Natural killer cell treated with Interleukin-12 subunit alpha and Interleukin-12 subunit beta and Interleukin-15 and Interleukin-18, amount 100 ng/mL, for 72 hours (primary cell): ENCODE measurements at places on chromosomes 5 and 9. TPM values are rescaled to one million over a fixed set of nuclear protein-coding genes. Genes with fewer than 3 reads are reported as not detected.

DNA sequence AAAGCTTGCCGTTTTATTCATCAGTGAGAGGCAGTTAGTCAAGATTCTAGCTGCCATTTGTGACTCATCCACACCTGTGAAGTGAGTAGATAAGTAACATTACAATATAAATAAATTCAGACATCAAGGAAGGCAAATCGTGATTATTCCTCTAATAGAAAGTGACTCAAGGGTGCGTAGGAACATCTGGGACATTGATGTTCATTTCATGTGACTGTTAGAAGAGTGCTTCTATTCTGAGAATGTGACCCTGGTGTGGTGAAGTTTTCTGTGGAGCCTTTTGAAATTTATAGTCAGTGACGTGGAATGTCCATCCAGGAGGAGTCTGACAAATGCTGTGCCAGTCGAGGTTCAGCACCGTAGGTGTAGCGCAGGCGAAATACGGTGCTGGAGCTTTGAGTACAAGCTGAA, 48.4 kb upstream of the FAM240B start:
- H3K36me3 ChIP-seq, result no peaks in the 10 kb centered on the region
- no peaks in the 10 kb centered on the region for H3K4me1 ChIP-seq
- DNase-seq, result no peak
- H3K27ac ChIP-seq, result no peak overlapping the region
- H3K27me3 ChIP-seq, result peaks cover 2% of the 10 kb centered on the region

DNA sequence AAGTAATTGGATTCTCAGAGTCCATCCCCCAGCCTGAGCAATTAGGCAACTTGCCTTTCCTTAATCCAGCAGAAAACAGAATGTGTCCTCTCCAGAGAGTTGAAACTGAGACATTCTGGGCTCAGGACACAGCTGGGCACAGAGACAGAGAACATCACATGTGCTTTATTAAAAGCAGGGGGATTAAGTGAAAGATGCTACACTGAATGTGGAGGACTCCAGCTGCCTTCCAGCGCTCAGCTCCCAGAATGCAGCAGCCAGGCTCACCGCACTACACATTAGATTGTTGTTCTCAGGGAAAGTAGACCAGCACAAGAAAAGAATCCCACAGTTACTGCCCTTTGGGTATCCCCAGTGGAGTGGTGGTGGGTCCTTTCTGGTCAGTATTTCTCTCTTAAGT, 141.6 kb upstream of the IL12B start:
- DNase-seq, result no peak
- no peak overlapping the region for H3K4me3 ChIP-seq
- H3K27ac ChIP-seq, result no peak overlapping the region
- peaks cover 36% of the 10 kb centered on the region for H3K27me3 ChIP-seq

GRCh38 chr5:118891252-118891651, 97.1 kb downstream of the DTWD2 start:
- H3K36me3 ChIP-seq, result no peaks in the 10 kb centered on the region
- H3K4me3 ChIP-seq, result no peak overlapping the region
- H3K4me1 ChIP-seq, result peaks cover 4% of the 10 kb centered on the region
- no peaks in the 10 kb centered on the region for H3K27me3 ChIP-seq
- DNase-seq, result no peak

GRCh38 chr9:94741866-94742265, 15.4 kb downstream of the AOPEP start:
- H3K27ac ChIP-seq, result no peak overlapping the region
- DNase-seq, result no peak
- peaks cover 7% of the 10 kb centered on the region for H3K36me3 ChIP-seq
- peaks cover 9% of the 10 kb centered on the region for H3K4me1 ChIP-seq
- no peaks in the 10 kb centered on the region for H3K27me3 ChIP-seq

DNA sequence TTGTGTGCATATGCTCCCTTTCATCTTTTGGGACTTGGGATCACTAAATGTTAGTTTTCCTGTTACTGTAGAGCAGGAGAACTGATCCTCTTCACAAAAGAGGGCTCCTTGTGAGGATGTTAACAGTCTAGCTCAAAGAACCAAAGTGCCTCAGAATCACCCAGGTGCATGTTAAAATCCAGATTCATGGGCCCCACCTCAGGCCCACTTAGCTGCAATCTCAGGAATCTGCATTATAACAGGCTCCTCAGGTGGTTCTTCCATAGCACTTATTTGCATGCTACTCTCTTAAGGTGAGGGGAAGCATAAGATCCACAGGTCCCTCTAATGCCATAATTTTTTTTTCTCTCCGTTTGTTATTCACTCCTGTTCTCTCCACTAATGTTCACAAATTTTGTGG, 14.8 kb upstream of the MEF2C start:
- no peaks in the 10 kb centered on the region for H3K27me3 ChIP-seq
- no peak overlapping the region for H3K27ac ChIP-seq
- H3K36me3 ChIP-seq, result no peaks in the 10 kb centered on the region
- H3K4me1 ChIP-seq, result no peaks in the 10 kb centered on the region
- no peak for DNase-seq

DNA sequence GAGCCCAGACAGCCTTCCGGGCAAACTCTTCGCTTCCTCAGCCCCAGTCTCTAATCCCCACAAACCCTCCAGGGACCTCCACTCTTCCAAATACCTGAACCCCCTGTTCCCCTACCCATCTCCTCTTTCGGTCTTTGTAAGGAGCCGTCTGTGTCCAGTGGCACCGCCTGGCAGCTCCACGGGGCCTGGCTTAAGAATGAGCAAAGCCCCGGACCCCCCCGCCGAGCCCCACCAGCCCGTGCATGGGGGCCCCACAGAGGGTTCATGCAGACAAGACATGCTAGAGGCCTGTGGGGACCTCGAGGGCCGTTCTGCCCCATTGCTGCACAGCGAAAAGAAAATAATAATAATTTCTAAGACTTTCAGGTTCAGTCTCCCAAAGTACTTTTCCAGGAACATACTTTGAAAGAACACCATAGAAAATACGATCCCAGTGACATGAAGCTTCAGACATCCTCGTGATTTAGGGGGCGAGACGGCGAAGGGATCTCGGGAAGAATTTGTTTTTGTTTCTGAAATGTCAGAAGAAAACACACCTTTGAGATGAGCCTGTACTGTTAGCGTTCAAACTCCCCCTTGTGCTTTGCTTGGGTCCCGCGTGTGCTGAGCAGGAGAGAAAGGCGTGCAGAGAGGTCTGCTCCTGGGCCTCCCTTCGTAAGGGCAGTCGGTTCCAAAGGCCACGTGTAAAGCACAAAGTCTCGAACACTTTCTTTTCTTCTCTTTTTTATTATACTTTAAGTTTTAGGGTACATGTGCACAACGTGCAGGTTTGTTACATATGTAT, 49.2 kb downstream of the IRX2 start:
- H3K36me3 ChIP-seq, result no peaks in the 10 kb centered on the region
- DNase-seq, result no peak
- H3K27me3 ChIP-seq, result no peaks in the 10 kb centered on the region
- no peak overlapping the region for H3K4me3 ChIP-seq
- H3K4me1 ChIP-seq, result no peaks in the 10 kb centered on the region

The NMUR2 gene
- total RNA-seq, result not detected

- H3K4me1 ChIP-seq, result no peaks in the 10 kb centered on the region
- no peak for DNase-seq
- H3K27me3 ChIP-seq, result no peaks in the 10 kb centered on the region
- no peak overlapping the region for H3K4me3 ChIP-seq
- no peak overlapping the region for H3K27ac ChIP-seq
- no peaks in the 10 kb centered on the region for H3K36me3 ChIP-seq
Observed at GRCh38 chr5:58191443-58191842, 268.4 kb downstream of the PLK2 start.

DNA sequence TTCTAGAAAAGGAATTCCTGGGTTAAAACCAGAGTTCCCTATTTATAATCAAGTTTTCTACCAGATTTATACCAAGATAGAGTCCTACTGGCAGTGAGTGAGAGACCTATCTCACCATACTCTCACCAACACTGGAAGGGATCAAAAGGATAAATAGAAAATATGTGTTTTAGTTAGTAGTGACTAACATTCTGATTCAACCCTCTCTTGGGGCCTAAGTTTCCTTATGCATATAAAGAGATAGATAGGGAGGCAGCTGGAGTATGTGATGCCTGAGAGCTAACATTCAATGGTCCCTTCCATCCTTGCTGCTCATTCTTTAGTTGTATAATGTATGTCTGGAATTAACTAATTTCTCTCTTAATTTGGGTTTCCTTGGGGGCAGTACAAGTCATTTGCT, 32.0 kb downstream of the CKMT2 start:
- no peak for DNase-seq
- no peaks in the 10 kb centered on the region for H3K27me3 ChIP-seq
- H3K27ac ChIP-seq, result no peak overlapping the region
- no peak overlapping the region for H3K4me3 ChIP-seq
- peaks cover 13% of the 10 kb centered on the region for H3K4me1 ChIP-seq
- peaks cover 23% of the 10 kb centered on the region for H3K36me3 ChIP-seq

- no peaks in the 10 kb centered on the region for H3K36me3 ChIP-seq
- H3K4me3 ChIP-seq, result no peak overlapping the region
- no peaks in the 10 kb centered on the region for H3K27me3 ChIP-seq
Observed at GRCh38 chr9:129236441-129237145, 58.5 kb upstream of the IER5L start.

DNA sequence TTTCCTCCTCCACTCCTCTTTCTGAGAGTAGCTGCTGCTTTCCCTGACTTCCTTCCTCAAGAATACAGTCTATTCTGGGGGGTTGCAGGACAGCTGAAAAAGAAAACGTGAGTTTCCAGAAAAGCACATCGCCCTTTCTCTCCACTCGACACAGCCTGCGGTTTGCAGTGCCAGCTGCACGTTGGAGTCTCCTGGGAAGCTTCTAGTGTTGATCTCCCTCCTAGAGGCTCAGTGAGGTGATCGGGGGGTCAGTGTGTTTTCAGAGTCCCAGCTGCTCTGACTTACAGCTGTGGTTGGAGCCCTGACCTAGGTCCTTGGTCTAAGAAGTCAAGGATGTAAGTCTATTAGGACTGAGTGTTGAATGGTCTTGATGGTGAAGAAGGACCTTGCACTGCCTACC, 25.0 kb upstream of the SUSD3 start:
- no peak for DNase-seq
- no peak overlapping the region for H3K4me3 ChIP-seq
- H3K27me3 ChIP-seq, result no peaks in the 10 kb centered on the region

DNA sequence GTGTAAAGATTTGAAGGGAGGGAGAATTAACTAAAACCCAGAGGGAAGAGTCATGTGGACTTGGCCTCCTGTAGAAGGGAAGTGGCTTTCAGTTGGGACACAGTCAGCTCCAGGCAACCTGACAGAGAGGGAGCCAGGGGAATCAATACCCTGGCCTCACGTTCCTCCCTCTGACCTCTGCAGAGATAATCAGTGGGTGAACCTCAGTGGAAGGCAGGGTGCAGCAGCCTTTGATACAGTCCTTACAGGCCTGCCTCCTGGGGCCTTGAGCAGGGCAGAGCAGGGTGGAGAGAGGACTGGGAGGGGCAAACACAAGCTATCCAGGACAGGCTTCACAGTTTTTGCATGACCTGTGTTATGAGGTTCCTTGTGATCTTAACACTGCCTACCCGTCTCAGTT, 61.9 kb upstream of the GPBP1 start:
- H3K4me3 ChIP-seq, result no peak overlapping the region
- no peaks in the 10 kb centered on the region for H3K4me1 ChIP-seq
- peaks cover under 1% of the 10 kb centered on the region for H3K27me3 ChIP-seq

DNA sequence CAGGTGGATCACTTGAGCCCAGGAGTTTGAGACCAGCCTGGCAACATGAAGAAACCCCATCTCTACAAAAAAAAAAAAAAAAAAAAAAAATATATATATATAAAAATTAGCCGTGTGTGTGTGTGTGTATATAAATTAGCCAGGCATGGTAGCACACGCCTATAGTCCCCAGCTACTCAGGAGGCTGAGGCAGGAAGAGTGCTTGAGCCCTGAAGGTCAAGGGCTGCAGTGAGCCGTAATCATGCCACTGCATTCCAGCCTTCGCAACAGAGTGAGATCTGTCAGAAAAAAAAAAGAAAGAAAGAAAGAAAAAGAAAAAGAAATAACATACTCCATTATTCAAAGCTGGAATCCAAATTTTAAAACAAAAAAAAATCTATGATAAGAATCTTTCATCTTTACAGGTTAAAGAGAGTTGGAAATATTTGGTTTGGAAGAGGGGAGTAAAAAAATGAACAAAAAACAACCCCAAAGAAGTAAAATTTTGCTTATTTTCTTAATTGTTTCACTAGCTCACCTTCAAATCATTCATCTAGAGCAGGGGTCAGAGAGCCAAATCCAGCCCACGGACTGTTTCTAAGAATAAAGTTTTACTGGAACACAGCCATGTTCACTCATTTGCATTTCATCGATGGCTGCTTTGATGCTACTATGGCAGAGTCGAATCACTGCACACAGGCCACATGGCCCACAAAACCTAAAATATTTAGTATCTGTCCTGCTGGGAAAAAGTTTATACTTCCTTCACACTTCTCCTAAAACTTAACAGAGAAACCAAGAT, 109.9 kb downstream of the DROSHA start:
- H3K4me3 ChIP-seq, result no peak overlapping the region
- no peak overlapping the region for H3K27ac ChIP-seq
- H3K36me3 ChIP-seq, result peaks cover 30% of the 10 kb centered on the region
- DNase-seq, result no peak

GRCh38 chr9:128724744-128725211, 851 bp upstream of the ZDHHC12 start:
- H3K4me1 ChIP-seq, result peaks cover 32% of the 10 kb centered on the region
- peak overlapping the region; percentile 75 for H3K27ac ChIP-seq
- DNase-seq, result no peak
- peak overlapping the region; percentile 95 for H3K4me3 ChIP-seq

GRCh38 chr5:80054682-80055081, 19.5 kb downstream of the THBS4 start:
- H3K36me3 ChIP-seq, result no peaks in the 10 kb centered on the region
- no peak overlapping the region for H3K27ac ChIP-seq
- no peak overlapping the region for H3K4me3 ChIP-seq
- no peak for DNase-seq
- H3K27me3 ChIP-seq, result peaks cover 17% of the 10 kb centered on the region

The CYLC2 gene
- total RNA-seq, result not detected

The AHRR gene
- 4.1 TPM for total RNA-seq

GRCh38 chr9:121034529-121034928, 15.5 kb downstream of the C5 start:
- H3K4me1 ChIP-seq, result no peaks in the 10 kb centered on the region
- DNase-seq, result no peak
- H3K27me3 ChIP-seq, result no peaks in the 10 kb centered on the region
- no peak overlapping the region for H3K4me3 ChIP-seq

GRCh38 chr5:116814626-116815385, 240.2 kb upstream of the SEMA6A start:
- H3K4me3 ChIP-seq, result no peak overlapping the region
- H3K4me1 ChIP-seq, result no peaks in the 10 kb centered on the region
- no peaks in the 10 kb centered on the region for H3K27me3 ChIP-seq
- no peak for DNase-seq
- peaks cover 5% of the 10 kb centered on the region for H3K36me3 ChIP-seq
